ENCODE measurements at places on chromosomes 2 and 18.
A peak's percentile ranks its signal among the peaks of the same experiment; 100 is the strongest.

GRCh38 chr2:147525819-147526489 is 318.9 kb upstream of the ACVR2A start:
- DNase-seq: no peak

GRCh38 chr2:46278952-46279351 is 18.3 kb upstream of the EPAS1 start:
- DNase-seq: no peak

DNA sequence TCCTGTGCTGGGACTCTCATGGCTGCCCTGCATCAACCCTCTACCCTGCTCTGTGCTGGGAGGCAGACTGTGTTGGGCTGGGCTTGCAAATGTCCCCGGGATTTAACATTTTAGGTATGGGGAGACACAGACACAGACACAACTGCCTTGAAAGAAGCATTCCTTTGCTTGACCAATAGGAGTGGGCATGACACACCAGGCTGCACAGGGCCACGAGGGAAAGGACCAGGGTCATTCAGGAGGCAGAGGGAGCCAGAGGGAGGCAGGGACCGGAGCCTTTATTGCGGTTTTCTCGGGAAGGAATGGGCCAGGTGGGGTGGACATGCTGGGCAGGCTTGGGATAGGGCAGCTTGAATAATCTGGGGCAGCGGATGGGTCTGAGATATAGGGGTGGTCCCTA is 238.7 kb upstream of the COPS8 start:
- peak; percentile 25 for DNase-seq

DNA sequence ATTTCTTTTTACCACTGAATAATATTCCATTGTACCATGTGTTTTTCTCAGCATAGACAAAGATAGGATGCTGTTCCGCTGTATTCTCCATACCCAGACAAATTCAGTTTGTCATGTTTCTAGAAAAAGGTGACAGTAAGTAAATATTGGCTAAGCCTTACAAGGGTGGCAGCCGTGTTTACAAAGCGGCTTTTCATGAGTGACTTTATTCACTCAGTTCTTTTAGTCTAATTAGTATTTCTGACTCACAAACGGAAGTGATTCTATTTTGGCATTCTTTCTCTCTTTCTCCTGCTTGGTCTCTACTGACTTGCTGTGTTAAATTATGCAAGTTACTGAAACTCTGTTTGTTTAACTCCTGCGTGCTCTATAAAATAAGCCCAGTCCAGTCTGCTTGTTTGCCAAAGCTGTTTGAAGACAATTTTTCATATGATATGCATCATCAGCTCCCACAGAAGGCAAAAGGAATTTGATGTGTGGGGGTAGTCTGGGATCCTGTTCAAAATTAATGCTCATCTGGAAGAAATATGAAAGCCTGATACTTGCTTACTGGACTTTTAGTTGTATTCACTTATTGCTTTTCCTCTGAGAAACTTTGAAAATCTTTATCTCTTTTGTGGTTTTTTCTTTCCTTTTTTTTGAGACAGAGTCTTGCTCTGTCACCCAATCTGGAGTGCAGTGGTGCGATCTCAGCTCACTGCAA is 2.3 kb upstream of the PLEKHH2 start:
- DNase-seq: no peak

- DNase-seq: no peak
Measured at GRCh38 chr2:75253526-75253925, 54.2 kb upstream of the TACR1 start.

DNA sequence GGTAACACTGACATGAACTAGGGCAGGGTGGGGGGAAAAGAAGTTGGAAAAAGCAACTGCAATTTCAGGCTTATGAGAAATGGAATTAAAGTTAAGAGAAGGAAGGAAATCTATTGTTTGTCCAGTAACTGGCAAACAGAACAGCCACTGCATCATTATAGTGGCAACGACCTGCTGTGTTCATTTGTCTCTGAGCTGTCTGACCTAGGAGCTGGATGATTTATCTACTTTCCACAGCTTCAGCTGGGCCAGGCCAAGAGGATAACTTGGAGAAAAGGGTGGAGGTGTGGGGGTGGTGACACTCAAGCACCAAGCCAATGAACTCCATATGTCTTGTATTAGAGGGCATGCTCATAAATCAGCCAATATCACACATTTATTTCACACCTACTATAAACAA is 291.5 kb upstream of the KLHL29 start:
- no peak for DNase-seq

GRCh38 chr2:174762464-174762863 is 1.8 kb downstream of the CHRNA1 start:
- no peak for DNase-seq

DNA sequence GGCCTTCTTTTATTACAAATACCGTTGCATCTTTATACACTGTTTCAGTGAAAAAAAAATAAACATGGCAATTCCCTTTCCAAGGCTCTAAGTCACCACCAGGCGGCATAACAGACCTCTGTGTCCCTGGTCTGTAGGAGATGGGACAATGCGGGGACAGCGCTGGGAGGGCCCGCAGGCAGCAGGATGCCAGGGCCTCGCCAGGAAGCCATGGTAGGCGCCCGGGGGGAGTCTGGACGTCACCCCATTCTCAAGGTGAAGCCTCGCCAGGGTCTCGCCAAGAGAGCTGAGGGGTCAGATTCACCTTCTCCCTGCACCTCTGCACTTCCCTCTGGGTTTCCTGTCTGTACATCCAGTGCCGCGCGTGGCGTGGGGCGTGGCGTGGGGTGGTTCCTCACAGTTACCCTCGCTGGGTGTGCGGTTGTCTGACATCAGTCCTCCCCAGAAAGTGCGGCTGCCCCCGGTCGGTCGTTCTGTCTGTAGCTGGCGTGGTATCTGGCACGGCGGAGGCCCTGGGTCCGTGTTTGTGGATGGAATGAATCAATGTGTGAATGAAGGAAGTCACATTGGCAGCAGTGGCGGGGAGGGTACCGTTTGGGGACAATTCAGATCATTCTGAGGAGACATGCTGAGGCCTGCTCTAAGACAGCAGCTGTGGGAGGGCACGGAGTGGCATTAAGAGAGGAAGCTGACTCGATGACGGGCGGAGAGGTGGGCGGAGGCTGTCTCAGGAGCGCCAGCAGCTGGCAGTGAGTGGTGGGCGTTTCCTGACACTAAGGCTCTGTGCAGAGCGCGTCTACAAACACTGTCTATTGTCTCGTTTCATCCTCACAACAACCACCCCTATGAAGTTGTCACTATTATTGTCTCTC is 46.0 kb downstream of the LRRFIP1 start:
- DNase-seq: peak; percentile 87

- DNase-seq: no peak
Measured at GRCh38 chr2:135962366-135963123, 22.9 kb downstream of the DARS1 start.

DNA sequence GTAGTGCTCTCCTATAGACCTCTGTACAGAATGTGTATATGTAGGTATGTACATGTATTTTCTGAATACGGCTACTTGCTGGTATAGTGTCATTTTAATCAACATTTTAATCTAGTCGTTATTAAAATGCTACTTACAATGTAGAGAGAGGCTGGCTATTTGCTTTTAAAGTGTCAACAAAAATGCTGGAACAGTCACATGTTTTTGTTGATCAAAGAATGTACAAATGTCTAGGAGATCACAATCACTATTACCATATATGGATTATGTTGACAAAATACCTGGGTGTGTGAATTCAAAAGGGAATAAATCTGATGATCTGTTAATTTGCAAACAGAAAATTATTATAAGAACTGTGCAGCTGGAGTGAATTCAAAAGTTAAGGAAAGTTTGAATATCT is 170.3 kb downstream of the CAMKMT start:
- DNase-seq: no peak

GRCh38 chr2:112204411-112204810 is 50.4 kb downstream of the ZC3H8 start:
- DNase-seq: peak; percentile 35

DNA sequence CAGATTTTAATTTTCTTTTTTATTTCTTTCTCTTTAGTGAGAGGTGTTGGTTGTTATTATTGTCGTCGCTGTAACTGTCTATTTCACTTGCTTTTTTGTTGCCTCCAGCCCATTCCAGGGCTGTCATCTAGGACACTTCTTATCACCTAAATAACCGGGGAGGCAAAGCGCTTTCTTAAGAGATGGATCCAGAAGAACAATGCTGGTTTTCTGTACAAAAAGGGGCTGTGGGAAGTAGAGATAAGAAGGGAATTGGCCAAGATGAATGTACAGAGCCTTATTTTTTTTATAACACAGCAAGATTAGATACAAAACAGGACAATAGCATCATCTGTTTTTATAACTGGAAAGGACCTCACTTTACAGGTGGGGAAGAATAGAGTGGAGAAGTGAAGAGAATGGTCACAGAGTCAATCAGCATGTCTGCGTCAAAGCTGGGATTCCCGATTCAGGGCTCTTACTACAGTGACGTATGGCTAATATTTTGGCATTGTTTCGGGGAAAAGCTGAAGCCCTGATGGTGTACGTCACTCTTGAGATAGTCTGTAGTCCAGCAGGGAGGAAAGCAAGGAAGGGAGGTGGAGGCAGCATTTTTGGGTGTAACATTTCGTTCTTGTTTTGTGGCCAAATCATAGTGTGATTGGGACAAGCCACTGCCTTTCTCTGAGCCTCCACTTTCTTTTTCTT is 23.2 kb downstream of the IL1B start:
- DNase-seq: no peak

GRCh38 chr2:63796366-63796765 is 45.3 kb upstream of the UGP2 start:
- DNase-seq: no peak

- peak; percentile 70 for DNase-seq
Measured at GRCh38 chr2:208820014-208820688, 413.6 kb downstream of the PTH2R start.

GRCh38 chr18:907885-908757 is 3.5 kb downstream of the ADCYAP1 start:
- DNase-seq: peak; percentile 44

- no peak for DNase-seq
Measured at GRCh38 chr18:73274812-73275621, 407.2 kb upstream of the NETO1 start.

DNA sequence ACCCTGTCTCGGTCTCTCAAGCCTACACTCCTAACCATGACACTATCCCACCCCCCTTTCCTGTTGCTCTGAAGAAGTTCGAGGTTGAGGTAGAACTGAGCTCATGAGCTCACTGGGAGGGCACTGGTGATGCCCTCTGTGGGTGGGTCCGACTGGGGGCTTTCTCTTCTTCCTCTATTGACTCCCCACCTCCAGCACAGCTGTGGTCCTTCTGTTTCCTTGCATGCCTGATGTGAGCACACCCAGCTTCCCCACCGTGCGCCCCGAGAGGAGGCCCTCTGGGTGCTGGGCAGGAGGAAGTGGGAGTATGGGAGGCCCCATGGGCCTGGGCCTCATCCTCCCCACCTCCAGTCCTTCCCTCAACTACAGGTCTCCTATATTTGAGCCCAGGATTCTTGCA is 20.9 kb downstream of the SPEG start:
- DNase-seq: no peak

GRCh38 chr2:27977731-27978312 is 87.3 kb downstream of the BABAM2 start:
- DNase-seq: no peak

- DNase-seq: no peak
Measured at GRCh38 chr2:3266925-3267867, 110.4 kb downstream of the EIPR1 start.

DNA sequence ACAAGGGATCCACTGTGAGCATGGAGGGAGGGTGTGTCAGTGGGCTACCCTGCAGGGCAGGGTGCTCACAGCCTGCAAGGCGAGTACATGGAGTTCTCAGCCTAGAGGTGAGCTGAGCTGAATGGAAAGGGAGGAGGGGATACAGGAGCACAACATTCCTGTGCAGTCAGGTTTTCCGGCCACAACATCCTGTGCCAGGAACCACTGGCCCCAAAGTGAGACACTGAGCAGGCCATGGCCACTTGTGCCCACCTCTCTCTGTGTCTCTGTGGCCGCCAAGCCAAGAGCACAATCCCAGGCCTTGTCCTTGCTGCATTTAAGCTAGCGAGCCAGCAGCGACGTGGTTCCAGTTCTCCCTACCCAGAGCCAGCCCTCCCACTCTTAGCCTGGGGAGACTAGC is 6.1 kb downstream of the DOK1 start:
- DNase-seq: peak; percentile 26

GRCh38 chr2:106789185-106789584 is 96.8 kb downstream of the ST6GAL2 start:
- DNase-seq: peak; percentile 16

- no peak for DNase-seq
Measured at GRCh38 chr2:161943011-161943410, 131.0 kb downstream of the DPP4 start.

- no peak for DNase-seq
Measured at GRCh38 chr2:26412091-26412673, 10.5 kb downstream of the DRC1 start.

DNA sequence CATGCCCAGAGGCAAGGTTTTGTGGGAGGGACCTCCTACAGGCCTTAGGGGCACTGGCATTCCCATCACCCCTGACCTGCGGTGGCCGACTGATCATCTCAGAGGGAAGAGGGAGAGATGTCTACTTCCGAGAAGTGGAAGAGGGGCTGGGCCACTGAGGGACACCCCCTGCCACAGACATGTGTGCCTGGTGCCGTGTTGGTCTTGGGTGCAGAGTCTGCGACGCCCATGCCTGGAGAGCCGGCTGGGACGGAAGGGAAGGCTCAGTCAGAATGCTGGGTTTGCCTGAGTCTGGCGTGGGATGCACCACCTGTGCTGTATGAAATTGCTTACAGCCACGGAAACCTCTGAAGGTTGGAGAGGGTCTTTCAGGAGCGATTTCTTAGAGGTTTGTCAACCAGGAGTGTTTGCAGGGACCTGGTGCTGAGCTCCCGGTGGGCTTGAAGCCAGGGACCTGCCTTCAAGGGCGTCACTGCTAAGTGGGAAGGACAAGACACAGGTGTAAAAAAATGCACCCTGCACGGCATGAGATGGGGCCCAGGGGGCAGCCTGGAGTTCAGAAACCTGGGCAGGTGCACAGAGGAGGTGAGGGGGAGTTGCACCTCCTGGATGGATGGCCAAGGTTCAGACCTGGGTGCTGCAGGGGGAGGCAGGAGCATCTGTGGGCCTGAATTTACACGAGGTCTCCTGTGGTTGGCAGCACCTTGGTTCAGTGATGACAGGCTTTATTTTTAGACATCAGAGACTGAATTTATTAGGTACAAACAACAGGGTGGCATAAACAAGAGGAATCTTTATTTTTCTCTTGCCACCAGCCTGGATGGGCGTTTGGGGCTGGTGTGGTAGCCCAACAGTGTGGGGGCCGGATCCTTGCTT is 100.3 kb downstream of the CTIF start:
- no peak for DNase-seq

GRCh38 chr2:1722692-1723091 is 21.6 kb downstream of the PXDN start:
- no peak for DNase-seq

DNA sequence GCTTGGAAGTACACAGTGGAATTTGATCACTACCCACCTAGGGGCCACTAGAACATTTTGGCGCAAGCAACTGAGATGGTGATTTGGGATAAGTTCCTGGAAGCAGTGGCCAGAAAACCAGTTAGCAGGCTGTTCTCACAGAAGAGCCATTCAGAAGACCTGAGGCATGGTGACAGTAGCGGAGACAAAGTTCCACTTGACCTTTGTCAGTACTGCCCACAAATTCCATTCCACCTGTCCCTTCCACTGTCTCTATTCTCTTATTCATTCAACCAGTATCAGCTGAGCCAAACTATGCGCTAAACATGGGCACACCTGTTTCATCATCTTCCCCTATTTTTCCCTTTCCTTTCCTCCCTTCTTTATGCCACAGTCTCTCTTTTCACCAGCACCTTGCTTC is 59.2 kb upstream of the PPP1CB start:
- no peak for DNase-seq

GRCh38 chr18:6052449-6052913 is 157.2 kb upstream of the TMEM200C start:
- no peak for DNase-seq

Measured in GM23338 (cell line).